ENCODE measurements at places on chromosomes 3 and 15. TPM values are rescaled to one million over a fixed set of nuclear protein-coding genes. Genes with fewer than 3 reads are reported as not detected.

PTX3 gene
- total RNA-seq = 2.4 TPM

HTR3E gene
- total RNA-seq = not detected

VEPH1 gene
- 31.8 TPM for total RNA-seq

PLSCR4 gene
- 5.2 TPM for total RNA-seq

C3orf85 gene
- total RNA-seq = not detected

CKMT1A gene
- 27.3 TPM for total RNA-seq

COL6A6 gene
- total RNA-seq = 0.07 TPM

MAP1A gene
- total RNA-seq = 2.0 TPM

PLEKHO2 gene
- total RNA-seq = 29.4 TPM

TRPC1 gene
- 36.6 TPM for total RNA-seq

KLHL25 gene
- 28.5 TPM for total RNA-seq

RARB gene
- total RNA-seq = 0.14 TPM

LRRC34 gene
- total RNA-seq = 15.7 TPM

MAGI1 gene
- total RNA-seq = 63.8 TPM

ACKR4 gene
- total RNA-seq = not detected

ISLR2 gene
- total RNA-seq = 0.27 TPM

SKOR1 gene
- 0.17 TPM for total RNA-seq

EXD1 gene
- total RNA-seq = not detected

ACOX2 gene
- 0.31 TPM for total RNA-seq

MUSTN1 gene
- total RNA-seq = not detected

SCAMP5 gene
- 43.3 TPM for total RNA-seq

IQGAP1 gene
- 159 TPM for total RNA-seq

CEP19 gene
- 2.3 TPM for total RNA-seq

KBTBD13 gene
- not detected for total RNA-seq

CCDC191 gene
- 2.0 TPM for total RNA-seq

RNU6-1 gene
- total RNA-seq = not detected

MOBP gene
- total RNA-seq = not detected

ALG1L2 gene
- total RNA-seq = not detected

ECE2 gene
- 0.24 TPM for total RNA-seq

CORO2B gene
- total RNA-seq = 2.8 TPM

CHRFAM7A gene
- total RNA-seq = 2.5 TPM

DLL4 gene
- total RNA-seq = 0.31 TPM

GUCA1C gene
- not detected for total RNA-seq

DUOXA2 gene
- not detected for total RNA-seq

PEX5L gene
- total RNA-seq = 7.0 TPM

GOLGA8S gene
- total RNA-seq = not detected

GMPPB gene
- total RNA-seq = 29.4 TPM

SCAANT1 gene
- total RNA-seq = not detected

TRAT1 gene
- not detected for total RNA-seq

ADAMTSL3 gene
- 0.87 TPM for total RNA-seq

RLBP1 gene
- not detected for total RNA-seq

ROPN1B gene
- total RNA-seq = not detected

LIPH gene
- 0.16 TPM for total RNA-seq

RARRES1 gene
- total RNA-seq = not detected

IL17RD gene
- 79.6 TPM for total RNA-seq

POC1A gene
- 26.7 TPM for total RNA-seq

CCDC80 gene
- 8.1 TPM for total RNA-seq

CCR9 gene
- not detected for total RNA-seq

DUOX2 gene
- not detected for total RNA-seq

SLC6A11 gene
- total RNA-seq = 1.2 TPM

TGM5 gene
- not detected for total RNA-seq

SERPINI2 gene
- 2.5 TPM for total RNA-seq

NOP10 gene
- 417 TPM for total RNA-seq

SPINT1 gene
- 209 TPM for total RNA-seq

ANKUB1 gene
- not detected for total RNA-seq
